Fibroblast of the aortic adventitia (primary cell): ENCODE measurements at places on chromosomes 11 and 22. TPM values are rescaled to one million over a fixed set of nuclear protein-coding genes. Genes with fewer than 3 reads are reported as not detected.
A peak's percentile ranks its signal among the peaks of the same experiment; 100 is the strongest.

Gene MMP8
- total RNA-seq = 0.41 TPM in 1 of 2 replicates, not detected in the other

Gene PTPN5
- total RNA-seq = not detected in 2 replicates

GRCh38 chr11:12083380-12083779 lies 27.0 kb upstream of the MICAL2 start:
- DNase-seq = no peak

DNA sequence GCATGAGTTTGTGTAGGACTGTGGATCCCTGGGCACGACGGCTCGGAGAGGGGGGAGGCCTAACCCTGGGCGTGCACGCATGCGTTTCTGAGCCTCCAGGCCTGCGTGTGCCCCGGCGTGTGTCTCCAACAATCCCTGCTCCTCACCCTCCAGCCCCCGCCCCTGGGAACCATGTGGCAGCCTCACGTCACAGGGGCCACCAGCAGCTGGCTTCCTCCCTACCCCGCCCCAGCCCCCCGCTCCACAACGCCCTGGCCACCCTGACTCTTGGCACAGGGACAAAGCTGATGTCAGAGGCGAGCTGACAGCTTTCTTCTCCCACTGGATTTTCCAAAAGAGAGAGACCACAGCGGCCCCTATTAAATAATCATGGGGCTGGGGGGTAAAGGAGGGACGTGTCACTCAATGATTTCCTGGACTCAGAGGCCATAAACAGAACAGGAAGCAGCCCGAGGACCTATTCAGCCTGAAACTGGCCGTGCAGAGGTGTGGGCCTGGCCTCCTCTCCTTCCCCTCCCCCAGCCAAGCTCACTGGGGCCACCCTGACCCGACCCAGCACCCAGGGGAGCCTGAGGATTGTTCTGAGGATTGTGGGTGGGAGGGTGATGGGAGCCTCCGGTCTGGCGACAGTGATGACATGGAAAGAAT lies 6.8 kb upstream of the LIF start:
- DNase-seq = peak; percentile 62

DNA sequence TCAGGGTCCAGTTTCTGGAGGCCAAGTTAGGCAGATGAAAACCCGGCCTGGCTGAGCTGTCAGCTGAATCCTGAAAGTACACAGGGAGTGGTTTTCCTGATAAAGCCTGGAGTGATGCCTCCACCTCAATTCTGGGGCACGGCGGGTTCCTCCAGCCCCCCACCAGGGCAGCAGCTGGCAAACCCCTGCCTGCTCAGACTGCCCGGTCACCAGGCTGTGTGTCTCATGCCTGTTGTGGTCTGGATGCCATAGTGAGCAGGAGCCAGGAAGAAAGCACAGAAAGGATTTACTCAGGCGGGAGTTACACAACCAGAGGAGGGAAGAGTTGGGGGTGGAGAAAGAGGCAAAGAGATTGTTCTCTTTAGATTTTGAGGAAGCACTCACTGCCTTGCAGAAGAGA lies 119.9 kb upstream of the RASSF10 start:
- peak; percentile 79 for DNase-seq

DNA sequence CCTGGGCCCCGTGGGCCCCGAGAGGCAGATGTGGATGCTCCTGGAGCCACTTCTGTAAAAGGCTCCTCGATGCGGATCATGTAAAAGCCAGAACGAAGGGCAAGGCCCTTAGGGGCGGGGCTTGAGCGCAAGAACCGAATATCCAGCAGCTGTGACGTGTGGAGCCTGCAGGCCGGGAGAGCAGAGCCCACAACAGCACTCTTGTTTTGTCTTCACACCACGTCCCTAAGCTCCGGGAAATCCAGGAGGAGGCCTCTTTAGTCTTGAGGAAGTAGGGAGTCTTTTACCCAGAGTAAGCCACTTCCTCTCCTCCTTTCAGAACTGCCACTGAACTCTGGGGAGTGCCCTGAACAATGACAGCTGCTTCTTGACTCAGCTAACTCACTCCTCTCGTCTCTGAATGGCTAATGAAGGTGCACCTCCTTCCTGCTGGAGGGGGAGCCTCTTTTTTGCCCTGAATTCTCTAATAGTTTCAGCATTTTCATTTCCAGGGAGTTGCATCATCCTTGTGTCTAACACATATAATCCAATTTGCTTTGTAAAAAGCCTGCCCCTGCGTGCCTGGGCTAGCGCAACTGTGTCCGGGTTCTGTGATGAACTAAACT lies 12.5 kb downstream of the L3MBTL2 start:
- peak; percentile 93 for DNase-seq

Gene GAL3ST1
- total RNA-seq = not detected in 2 replicates

DNA sequence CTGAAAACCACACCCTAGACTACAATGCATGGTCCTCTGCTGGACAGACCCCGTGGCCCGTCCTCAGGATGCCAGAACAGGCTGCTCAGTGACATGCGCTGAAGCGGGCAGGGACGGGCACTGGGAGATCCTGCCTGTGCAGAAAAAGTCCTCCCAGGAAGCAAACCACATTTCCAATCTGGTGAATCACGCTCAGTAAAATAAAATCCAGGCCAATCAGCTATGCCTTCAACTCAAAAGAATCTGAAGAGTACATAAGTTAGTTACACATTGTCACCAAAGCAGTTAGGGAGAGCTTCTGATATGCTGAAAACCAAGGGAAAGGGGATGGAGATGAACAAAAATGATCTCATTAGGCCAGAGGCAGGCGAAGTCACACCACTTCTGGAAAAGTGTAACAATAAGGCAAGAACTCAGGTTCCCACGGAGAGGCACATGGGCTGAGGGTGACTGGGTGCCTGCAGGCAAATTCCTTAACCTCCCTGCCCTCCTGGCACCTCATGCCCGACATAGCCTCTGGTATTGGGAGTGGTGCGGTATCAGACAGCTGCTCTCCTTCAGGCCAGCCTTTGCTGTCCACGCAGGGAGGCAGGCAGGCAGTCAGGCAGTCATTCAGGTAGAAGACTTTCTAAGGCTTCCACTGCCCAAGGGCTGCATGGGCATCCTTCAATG lies 66.4 kb downstream of the APOL5 start:
- no peak for DNase-seq

GRCh38 chr11:43907028-43907975 lies 26.7 kb downstream of the ALKBH3 start:
- no peak for DNase-seq

Gene PATE3
- not detected in 2 replicates for total RNA-seq

DNA sequence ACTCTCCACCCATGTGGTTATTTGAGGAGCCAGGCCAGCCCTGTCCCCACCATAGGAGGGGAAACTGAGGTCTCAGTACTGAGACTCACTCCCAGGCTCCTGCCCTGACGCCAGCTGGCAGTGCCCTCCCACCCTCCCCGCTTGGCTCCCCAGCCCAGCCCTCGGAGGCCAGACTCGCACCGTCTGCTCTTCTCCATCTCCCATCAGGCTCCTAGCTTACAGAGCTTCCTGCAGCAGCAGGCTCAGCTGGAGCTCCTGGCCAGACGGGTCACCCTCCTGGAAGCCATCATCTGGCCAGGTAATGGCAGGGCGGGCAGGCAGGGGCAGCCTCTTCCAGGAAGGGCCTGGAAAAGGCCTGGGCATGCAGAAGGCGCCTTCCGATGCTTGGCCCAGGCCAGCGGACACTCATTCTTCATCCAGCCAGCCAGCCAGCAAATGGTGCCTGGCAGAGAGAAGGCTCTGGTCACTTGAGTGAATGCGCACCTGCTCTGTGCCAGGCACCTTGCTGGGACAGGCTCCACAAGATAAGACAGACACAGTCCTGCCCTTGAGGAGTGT lies 12.6 kb downstream of the RHBDD3 start:
- no peak for DNase-seq

GRCh38 chr11:131792243-131792642 lies 421.8 kb downstream of the NTM start:
- no peak for DNase-seq

Gene MPPED2
- total RNA-seq = 0.18 TPM in 1 of 2 replicates, not detected in the other

Gene CTTN
- 349 and 364 TPM in 2 replicates for total RNA-seq

DNA sequence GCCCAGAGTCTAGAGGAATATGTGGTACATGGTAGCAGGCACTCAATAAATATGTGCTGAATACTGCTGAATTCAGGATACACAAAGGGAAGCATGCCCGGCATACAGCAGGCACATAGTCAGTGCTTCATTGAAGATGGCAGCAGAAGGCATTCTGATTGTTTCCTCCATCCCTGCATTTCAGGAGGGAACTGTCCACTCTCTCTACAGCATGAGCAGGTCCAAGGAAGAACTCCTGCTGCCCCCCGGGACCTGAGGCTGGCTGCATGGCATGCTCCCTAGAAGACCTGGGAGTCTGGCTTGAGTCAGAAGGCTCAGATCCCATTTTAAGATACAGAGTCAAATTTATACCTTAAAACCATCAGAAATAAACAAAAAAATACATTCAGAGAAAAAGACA lies 319.3 kb upstream of the NARS2 start:
- DNase-seq = no peak

GRCh38 chr11:119974051-119974450 lies 163.9 kb downstream of the TRIM29 start:
- DNase-seq = no peak

GRCh38 chr11:2998073-2998850 lies 6.1 kb upstream of the NAP1L4 start:
- DNase-seq = no peak

Gene HPX
- total RNA-seq = 1.2 TPM in 1 of 2 replicates, not detected in the other

Gene MYRF
- 0.16 and 0.18 TPM in 2 replicates for total RNA-seq

DNA sequence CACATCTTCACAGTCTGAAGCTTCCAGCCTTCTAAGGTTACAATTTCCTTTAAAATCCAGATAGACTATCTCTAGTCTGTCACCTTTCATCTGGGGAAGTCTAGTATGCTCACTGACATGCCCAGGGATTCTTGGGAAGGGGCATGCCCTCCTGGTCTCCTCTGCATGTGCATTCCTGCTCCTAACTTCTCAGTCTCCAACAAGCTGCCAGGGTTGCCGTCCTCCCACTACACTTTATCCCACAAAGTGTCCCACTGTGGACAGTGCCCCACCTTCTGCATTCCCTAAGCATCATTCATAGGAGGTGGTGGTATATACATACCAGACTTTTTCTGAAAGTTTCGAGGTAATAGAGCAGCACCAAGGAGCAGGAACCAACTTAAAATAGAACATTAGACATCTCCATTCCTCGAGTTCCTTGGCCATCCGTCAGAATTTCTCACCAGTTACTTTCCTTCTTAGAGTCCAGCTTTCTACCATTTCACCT lies 28.7 kb downstream of the EIF3F start:
- DNase-seq = peak; percentile 65

Gene OR5P2
- not detected in 2 replicates for total RNA-seq

DNA sequence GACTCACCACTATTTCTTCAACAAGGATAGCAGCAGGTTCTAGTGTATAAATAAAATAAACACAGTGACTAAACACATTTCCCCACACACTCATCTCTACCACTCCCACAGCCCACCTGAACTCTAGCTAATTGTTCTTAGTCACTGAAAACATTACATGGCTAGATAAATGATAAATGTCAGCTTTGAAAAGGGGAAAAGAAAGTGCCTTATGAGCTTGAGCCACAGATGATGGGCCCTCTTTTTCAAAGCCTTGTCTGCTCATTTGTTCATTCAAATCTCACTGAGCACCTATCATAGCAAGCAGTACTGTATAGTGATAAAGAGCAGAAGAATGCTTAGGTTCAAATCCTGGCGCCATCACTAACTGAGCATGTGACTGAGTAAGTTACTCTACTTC lies 58.3 kb downstream of the SIK3 start:
- no peak for DNase-seq

GRCh38 chr22:42322562-42322926 lies 52.1 kb upstream of the TCF20 start:
- DNase-seq = no peak

DNA sequence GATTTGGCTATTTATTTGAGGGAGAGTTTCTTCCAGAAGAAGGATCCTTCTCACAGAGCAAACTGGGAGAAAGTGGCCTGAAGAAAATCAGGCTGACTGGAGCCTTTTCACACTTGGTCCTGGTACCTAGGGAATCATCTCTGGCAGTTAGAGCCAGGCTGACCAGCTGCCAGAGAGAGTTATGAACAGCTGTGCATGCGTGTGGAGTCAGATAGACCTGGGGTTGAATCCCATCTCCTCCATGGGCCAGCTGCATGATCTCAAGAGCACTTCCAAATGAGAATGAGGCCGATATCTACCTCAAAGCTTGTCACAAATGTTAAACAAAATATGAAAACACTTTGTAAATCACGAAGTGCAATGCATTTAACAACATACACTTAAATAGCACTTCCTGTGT lies 390.0 kb downstream of the TENM4 start:
- peak; percentile 71 for DNase-seq

Gene PARVA
- 64.0 and 263 TPM in 2 replicates for total RNA-seq

Gene OR5A1
- total RNA-seq = not detected in 2 replicates

DNA sequence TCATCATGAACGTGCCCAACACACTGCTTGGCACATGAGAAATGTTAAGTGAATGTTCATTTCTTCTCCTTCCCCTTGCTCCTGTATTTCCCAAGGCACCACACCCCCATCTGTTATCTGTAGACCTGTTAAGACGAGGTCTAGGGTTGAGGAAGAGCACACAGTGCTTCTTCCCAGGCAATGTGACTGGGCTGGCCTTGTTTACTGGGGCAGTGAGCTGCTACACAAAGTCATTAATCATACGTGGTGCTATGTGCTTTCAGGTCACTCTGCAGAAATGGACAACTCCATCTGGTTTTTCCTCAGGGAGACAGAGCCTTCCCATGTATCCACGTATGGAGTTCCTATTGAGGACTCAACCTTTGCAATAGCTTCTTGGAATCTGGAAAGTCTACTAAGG lies 118.7 kb downstream of the KCNC1 start:
- no peak for DNase-seq

- no peak for DNase-seq
Measured at GRCh38 chr11:133239575-133239974, 292.7 kb downstream of the OPCML start.

GRCh38 chr11:26037716-26038115 lies 294.2 kb upstream of the ANO3 start:
- no peak for DNase-seq

- no peak for DNase-seq
Measured at GRCh38 chr11:95486466-95486865, 255.5 kb upstream of the SESN3 start.

Gene MMP13
- not detected in 2 replicates for total RNA-seq

Gene CEP164
- 36.4 and 38.5 TPM in 2 replicates for total RNA-seq

Gene WNT7B
- total RNA-seq = 0.18 TPM in 1 of 2 replicates, not detected in the other

- DNase-seq = no peak
Measured at GRCh38 chr11:97118614-97119200, 728.9 kb downstream of the JRKL start.
